Right renal pelvis (tissue), 4 donors: ENCODE measurements at places on chromosomes 5 and 9.
A peak's percentile ranks its signal among the peaks of the same experiment; 100 is the strongest.

DNA sequence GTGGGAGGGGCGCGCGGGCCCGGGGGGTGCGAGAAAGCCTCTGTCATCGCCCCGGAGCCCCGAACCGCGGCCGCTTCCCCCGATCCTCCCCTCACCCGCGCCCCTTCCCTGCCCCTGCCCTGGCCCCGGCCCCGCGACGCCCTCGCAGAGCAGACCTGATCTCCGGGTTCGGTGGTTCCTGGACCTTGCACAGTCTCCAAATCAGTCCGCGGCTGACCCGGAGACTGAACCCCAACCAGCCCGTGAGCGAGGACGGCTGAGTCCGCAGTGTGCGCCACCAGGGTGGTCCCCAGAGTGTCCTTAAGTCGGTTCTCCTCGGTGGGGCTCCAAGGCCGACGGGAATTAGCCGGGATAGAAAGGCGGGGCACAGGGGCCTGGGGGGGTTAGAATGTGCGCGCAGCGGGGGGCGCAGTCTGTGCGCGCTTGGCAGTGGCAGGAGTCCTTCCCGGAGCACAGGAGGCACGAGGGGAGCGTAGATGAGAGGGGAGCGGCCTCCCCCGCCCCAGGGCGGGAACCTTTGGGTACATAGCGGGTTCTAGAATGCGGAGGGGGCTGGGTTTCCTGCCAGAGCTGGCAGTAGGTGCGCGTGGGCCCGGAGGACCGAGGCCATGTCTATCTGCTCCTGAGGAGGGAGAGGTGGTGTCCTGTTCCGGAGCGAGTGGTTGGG lies 779 bp downstream of the PKN3 start:
- DNase-seq, result no peak

GRCh38 chr5:129460936-129461710 lies 1.0 kb downstream of the ADAMTS19 start:
- DNase-seq, result peak; percentile 33

DNA sequence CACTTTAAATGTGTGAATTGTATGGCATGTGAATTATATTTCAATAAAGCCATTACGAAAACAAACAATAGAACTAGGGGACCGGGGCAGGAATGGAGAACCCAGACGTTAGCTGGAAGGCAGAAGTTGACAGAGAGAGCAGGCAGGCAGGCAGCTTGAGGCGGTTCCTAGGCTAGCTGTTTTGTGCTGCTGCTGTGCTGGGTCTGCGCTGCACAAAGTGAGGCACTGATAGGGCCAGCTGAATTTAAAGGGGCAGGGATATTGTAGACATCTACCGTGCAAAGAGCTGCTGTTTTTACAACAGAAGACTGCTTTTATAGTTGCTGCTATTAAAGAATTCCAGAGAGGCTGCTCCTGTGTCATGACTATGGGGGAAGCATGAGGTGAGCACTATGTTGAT lies 21.6 kb upstream of the MIER3 start:
- DNase-seq, result no peak

- DNase-seq, result no peak
Observed at GRCh38 chr9:94081435-94081834, 2.8 kb upstream of the PTPDC1 start.

GRCh38 chr5:76514292-76514691 lies 108.9 kb downstream of the F2RL2 start:
- DNase-seq, result no peak

DNA sequence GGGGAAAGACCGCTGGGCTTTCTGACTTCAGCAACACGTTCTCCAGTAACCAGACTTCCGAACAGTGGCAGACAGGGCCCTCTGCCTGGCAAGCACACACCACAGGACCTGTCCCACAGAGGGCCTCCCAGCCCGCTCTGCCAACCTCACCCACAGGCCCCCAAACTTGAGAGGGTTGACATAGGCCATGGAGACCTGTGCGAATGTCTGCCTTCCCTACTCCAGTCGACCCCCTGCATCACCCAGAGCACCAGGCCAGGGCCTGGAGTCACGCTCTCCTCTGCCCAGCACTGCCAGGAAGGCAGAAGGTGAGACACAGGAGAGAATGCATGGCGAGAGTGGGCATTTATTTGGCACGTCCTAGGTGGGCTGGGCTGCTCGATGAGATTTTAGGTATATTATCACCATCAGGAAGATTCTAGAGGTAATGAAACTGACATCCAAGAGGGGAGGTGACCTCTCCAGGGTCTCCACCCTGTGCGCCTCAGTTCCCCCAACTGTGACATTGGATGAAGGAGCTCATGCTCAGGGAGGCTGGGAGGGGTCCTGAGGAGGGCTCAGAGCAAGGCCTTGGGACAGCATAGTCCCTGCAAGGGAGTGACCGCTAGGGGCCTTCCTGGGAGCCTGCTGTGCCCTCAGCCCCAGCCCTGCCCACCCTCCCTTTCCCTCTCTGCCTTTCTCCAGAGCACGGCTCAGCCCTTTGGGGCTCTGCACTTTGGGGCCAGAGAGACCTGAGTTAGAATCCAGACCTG lies 54.9 kb downstream of the DUSP1 start:
- DNase-seq, result no peak

DNA sequence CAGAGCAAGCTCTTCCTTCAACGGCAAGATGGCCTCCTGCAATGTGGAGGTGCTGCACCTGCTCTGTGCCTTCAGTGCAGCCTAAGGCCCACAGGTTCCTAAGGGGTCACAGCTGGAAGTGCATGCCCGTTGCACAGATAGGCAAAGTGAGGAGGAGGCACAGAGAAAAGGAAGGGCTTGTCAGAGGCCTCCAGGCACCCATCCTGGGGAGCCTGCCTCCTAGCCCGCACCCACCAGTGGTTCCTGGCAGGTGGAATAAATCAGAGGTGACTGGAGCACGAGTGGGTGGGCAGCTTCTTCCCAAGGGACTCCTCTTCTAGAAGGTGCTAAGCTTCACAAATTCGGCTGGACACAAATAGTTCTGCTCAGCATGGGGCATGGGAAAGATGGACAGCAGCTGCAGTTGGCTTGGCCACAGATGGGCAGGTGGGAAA lies 52.8 kb upstream of the STXBP1 start:
- no peak for DNase-seq

- DNase-seq, result no peak
Observed at GRCh38 chr5:74177961-74178360, 462.6 kb downstream of the ENC1 start.

- DNase-seq, result no peak
Observed at GRCh38 chr9:129834489-129835127, 467 bp downstream of the C9orf78 start.

GRCh38 chr9:16058131-16058549 lies 505.3 kb downstream of the CCDC171 start:
- DNase-seq, result no peak

- no peak for DNase-seq
Observed at GRCh38 chr5:126195410-126196100, 227.7 kb upstream of the GRAMD2B start.

GRCh38 chr5:169095410-169095960 lies 205.5 kb downstream of the SLIT3 start:
- DNase-seq, result no peak

GRCh38 chr9:21968331-21969010 lies 25.7 kb downstream of the CDKN2A start:
- no peak for DNase-seq

DNA sequence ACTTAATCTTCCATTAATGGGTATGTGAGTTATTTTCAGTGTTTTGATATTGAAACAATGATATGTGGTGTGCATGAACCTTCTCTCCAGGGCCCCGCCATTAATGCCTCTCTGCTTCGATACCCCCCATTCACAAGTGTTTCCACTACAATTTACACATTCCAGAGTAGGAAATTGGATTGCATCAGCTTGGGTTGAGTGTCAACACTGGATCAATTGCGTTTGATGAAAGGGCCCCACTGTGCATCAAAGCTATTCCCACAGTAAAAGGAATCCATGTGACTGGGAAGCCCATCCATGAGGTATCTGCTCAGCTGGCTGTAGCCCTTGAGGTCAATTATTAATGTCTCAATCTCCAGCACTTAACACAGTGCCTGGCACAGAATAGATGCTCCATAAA lies 17.8 kb upstream of the LVRN start:
- no peak for DNase-seq

DNA sequence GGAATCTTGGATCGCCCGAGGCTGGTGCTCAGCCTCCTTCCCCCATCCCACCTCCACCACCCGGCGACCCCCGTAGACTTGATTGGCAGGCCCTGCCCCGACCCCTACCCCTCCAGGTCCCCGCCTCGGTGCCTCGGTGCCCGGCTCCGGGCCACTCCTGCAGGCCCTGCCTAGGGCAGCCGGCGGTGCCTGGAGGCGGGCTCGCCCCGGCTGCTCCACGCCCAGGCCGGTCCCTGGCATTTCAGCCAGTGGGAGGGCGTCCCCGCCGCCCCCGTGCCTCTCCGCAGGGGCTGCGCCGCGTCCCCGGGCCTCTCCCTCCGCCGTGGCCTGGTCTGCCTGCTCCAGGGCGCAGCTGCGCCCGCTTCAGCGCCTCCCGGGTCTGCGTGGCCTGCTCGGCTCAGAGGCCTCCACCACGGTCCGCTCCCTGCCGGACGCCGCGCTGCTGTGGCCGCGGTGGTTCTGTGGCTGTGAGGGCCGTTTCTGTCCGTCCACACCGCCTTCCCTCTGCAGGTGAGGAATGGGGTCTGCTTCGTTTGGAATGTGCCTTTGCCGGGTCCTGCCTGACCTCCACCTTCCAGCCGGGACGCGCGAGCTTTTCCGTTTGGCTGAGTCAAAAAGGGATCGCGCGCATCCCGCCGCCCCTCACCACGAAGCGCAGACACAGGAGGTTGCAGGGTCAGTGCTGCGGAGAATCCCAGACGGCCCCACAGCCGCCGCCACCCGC lies 48.3 kb upstream of the IRX4 start:
- DNase-seq, result peak; percentile 6

DNA sequence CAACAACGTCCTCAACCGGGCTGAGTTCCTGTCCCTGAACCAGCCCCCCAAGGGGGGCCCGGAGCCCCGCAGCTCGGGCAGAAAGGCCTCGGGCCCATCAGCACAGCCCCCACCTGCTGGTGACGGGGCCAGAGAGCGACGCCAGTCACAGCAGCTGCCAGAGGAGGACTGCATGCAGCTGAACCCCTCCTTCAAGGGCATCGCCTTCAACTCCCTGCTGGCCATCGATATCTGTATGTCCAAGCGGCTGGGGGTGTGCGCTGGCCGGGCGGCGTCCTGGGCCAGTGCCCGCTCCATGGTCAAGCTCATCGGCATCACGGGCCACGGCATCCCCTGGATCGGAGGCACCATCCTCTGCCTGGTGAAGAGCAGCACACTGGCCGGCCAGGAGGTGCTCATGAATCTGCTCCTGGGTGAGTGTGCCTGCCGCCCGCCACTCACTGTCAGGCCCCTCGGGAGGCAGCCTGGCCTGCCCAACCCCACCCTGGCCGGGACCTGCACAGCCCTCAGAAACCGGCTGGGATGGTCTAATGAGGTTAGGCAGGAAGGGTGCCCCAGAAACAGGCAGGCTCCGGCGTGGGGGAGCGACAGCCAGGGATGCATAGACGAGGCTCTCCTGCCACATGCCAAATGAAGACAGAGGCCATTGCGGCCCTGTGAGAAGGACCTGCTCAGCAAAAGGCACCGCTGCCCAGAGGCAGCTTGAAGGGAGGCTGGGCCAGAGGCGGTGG lies 678 bp downstream of the PLPP7 start:
- no peak for DNase-seq

- DNase-seq, result no peak
Observed at GRCh38 chr5:85337435-85337834, 952.8 kb upstream of the EDIL3 start.

DNA sequence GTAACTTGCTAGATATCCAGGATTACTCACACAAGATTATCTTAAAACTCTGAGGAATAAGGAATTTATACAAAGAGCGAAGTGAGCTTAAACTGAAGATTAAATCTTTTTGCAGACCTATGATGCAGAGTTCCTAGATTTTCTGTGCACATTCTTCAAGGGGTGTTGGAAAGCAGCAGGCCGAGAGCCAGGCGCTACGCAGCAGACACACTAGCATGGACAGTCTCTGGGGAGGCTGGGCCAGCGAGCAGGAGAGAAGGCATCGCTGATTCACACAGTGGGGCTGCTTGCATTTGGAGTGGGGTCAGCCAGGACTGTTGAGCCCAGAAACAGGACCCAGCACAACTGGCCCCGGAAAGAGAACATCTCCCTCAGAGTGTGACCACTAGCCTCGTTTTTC lies 136.3 kb downstream of the ADAMTS16 start:
- no peak for DNase-seq

GRCh38 chr5:169548315-169548714 lies 35.3 kb upstream of the SPDL1 start:
- no peak for DNase-seq

GRCh38 chr5:148543727-148544126 lies 110.6 kb downstream of the HTR4 start:
- DNase-seq, result no peak

- DNase-seq, result no peak
Observed at GRCh38 chr5:157817928-157818327, 41.0 kb downstream of the CLINT1 start.

- DNase-seq, result no peak
Observed at GRCh38 chr5:76391014-76391413, 12.1 kb upstream of the IQGAP2 start.

DNA sequence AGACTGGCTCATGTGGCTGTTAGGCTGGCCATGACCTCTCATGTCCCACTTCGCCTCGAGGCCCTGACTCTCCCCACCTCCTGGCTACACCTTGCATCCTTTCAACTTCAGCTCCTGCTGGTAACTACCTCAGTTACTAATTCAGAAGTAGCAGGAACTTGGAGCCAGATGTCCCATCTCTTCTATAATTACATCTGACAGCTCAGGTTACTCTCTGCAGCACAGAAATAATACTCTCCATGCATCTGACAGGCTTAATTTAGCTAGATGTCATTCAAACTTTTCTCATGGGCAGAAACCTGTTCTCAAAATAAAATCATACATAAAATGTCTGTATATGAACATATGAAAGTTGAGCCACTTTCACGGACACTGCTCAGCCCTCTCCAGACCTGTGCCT lies 92.2 kb upstream of the IL33 start:
- DNase-seq, result no peak

DNA sequence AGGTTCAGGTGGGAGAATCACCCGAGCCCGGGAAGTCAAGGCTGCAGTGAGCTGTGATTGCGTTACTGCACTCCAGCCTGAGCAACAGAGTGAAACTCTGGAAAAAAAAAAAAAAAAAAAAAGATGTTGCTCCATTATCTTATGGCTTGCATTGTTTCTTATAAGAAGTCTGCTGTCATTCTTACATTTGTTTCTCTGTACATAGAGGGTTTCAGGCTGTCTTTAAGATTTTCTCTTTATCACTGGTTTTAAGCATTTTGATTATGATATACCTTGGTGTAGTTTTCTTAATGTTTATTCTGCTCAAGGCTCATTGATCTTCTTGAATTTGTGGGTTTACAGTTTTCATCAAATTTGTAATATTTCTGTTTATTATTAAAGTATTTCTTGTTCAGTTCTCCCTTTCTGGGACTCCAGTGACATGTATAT lies 35.2 kb downstream of the MVB12B start:
- no peak for DNase-seq

- DNase-seq, result no peak
Observed at GRCh38 chr9:91571036-91571435, 147.4 kb upstream of the NFIL3 start.

- no peak for DNase-seq
Observed at GRCh38 chr9:6414247-6414641, 1.2 kb downstream of the UHRF2 start.

- no peak for DNase-seq
Observed at GRCh38 chr5:151357097-151357496, 9.7 kb upstream of the SLC36A2 start.
